BJ (cell line): ENCODE measurements at places on chromosomes 11 and 22.

DNA sequence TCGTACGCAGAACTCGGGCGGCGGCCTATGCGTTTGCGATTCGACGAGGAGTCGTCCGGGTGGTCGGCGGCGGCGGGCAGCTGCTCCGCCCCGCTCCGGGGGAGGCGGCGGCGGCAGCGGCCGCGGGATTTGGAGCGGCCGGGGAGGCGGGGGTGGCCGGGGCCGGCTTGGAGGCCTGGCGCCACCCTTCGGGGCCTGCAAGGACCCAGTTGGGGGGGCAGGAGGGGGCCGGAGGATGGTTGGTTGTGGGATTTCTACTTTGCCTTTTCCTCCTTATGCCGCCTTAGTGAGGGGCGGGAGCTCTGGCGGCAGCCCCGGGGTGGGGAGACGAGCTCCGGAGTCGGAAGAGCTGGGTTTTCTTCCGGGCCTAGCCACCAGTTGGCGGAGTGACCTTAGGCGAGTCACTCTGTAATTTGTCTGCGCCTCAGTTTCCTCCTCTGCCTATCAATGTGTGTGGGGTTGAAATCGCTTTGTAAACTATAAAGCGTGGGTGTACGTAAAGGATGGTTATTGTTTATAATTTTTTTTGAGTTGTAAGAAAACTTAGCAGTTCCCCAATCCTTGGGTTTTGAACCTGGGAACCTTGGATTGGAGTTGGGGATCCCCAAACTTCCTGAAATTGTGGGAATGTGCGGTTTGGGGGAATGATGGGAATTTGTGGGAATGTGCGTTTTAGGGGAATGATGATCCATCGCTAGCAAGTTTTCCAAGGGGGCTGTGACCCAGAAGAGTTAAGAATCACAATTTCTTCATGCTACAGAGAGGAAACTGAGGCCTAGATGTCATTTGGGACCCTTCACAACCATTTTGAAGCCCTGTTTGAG, 679 bp downstream of the TUG1 start:
- no peak for DNase-seq

DNA sequence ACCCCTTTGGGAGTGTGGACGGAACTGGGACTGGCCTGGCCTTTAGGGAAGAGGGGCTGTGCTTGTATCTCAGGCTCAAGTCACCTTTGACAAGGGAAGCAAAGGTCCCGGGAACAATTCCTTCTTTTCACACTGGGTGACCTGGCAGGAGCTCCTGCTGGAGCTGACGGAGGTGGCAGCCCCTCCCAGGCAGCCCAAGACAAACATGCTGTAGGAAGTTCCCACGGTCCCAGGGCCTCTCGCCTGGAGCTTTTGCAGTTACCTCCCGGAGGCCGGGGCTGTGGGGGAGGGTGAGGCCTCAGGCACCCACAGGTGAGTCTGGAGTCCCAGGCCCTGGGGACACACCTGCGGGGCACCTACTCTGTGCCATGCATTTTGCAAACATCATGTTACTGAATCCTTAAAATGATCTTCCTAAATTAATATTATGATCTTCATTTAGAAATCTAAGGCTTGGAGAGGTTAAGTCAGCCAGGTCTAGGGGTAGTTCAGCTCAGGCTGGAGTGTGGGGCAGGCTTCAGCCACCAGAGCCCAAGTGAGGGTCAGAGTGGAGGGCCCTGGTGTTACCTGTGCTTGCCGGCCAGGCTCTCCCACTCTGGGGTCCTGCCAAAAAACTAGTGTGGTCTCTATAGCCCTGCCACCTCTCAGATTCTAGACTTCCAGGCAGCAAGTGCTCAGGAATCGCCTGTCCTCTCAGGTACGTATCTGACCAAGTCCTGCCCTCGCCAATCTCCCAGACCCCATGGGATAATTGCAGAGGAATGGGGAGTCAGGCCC, 15.7 kb upstream of the MYEOV start:
- no peak for DNase-seq

DNA sequence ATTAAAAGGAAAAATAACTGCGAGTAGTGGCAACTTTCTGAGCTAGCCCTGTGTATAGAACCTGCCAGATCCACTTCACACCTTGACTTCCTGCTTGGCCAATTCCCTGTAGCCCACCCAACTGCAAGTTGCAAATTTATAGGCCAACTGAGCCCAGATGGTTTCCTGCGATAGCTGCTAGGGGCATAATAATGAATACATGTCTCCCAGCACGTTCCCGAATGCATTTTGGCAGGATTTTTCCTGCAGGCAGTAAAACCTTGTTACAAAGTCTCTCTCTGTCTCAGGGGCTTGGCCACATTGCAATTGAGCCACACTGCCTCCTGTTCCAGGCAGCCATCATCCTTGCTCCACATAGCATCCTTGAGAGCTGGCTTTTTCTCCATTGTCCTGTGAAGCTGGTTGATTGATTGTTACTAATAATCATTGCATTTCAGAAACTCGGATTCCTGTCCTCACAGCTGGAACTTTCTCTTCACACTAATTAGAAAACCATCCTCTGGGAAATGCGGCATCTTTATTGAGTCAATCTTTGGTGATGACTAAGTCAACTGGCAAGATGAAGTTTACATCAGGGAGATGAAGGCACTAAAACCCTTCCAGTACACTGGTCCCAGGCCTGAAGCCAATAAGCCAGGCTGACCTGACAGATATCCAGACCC, 18.6 kb upstream of the LMO2 start:
- no peak for DNase-seq

DNA sequence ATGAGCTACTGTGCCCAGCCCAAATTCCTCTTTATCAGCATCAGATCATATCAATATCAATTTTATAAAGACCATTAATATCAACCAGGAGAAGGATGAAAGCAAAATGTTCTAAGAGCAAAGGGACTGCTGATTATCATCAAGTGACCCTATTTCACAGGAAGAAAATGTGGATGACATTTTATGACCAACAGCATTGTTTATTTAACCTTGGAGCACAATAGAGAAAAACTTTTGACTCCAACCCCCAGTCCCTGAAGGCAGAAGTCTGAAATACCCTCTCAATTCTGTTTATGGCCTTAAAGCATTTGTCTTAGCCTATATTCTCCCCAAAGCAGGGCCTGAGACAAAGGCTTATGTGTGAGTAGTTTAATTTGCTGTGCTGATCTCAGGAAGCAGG, 11.3 kb upstream of the ALG8 start:
- DNase-seq, result no peak

GRCh38 chr22:36259615-36260300, 6.8 kb downstream of the APOL1 start:
- no peak for DNase-seq

DNA sequence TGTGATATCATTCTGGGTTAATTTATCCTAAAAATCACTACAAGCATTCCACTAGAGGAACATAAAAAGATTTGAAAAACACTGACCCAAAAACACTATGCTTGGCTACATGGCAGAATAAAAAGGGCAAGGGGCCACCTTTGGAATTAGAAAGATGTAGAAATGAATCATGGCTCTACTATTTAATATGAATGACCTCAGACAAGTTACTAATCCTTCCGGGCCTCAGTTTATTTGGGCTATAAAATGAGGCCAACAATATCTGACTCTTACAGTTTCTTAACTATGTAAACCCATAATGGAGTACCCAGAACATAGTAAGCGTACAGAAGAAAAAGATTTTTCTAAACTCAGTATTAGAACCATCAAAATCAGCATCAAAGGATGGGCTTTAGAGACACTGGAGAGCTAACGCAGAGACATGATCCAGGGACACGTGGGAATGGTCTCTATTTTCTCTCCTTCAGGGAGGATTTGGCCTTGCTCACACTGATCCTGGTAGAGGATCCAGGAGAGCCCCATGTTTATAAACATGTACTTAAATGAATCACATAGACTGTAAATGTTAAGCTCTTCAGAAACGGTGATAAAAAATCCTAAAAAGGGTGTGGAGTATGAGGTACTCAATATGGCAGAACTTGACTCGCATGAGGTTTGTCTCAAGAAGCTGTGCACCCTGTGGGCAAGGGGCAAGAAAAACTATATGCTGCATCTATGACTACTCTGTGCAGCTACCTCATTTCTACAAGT, 288.4 kb upstream of the PITPNB start:
- DNase-seq, result peak; percentile 45

- DNase-seq, result no peak
Measured at GRCh38 chr22:30694171-30694639, 469 bp upstream of the OSBP2 start.

- DNase-seq, result no peak
Measured at GRCh38 chr11:7418906-7419305, 66.4 kb upstream of the OLFML1 start.

GRCh38 chr11:110293389-110293788, 3.0 kb downstream of the RDX start:
- DNase-seq, result no peak

DNA sequence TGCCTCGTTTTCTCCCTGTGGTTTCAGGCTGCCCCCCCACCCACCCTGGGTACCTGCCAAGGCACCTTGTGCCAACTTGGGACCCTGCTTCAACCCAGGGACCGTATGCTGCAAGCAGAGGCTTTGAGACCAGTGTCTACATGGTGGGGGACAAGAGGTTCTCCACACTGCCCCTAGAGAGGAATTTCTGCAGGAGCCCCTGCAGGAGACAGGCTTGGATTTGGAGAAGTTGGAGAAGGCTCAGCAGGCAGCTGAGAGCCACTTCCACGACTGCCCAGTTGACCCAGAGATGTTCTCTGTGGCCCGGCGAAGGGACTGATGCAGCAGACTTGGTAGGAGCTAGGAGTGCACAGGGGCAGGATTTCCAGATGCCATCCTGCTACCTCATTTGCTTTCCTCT, 20.1 kb upstream of the NNMT start:
- no peak for DNase-seq

DNA sequence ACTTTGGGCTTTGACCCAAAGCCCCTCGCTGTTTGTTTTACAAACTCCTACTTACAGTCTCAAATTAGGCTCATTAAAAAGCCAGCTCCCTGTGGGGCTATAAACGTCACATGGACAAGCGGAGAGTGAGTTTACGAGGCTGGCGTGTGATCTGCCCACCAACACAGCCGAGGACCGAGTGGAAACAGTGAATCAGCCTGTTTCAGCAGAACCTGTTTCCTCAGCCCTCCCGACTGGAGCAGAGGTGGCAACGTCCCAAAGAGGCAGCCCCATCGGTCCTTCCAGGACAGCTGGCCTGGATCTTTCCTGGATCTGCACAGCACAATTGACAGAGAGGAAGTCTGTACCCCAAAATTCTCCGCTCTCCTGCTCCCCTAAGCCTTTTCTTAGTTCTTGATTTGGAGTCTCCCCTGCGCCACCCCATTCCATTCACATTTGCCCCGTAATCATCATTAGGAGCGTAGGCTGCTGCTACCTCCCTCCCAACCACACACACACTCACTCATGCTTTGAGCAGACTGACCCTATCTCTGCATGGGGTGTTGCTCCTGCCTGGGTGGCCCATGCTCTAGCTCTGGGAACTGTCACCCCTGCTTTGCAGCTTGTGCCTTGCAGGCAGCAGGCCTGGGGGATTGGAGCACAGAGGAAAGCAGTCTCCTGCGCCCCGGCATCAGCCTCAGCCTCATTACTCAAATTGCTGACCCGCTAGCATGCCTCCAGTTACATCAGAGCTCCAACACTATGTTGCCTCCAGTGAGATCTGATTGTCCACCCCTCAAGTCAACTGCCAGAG, 117.8 kb downstream of the NAT10 start:
- DNase-seq, result peak; percentile 62

- DNase-seq, result no peak
Measured at GRCh38 chr11:101345891-101346290, 216.3 kb upstream of the PGR start.

- no peak for DNase-seq
Measured at GRCh38 chr11:101553891-101554292, 29.9 kb downstream of the TRPC6 start.

GRCh38 chr11:82003671-82004515, 729.8 kb downstream of the FAM181B start:
- no peak for DNase-seq

GRCh38 chr11:103690356-103690755, 346.1 kb upstream of the DDI1 start:
- DNase-seq, result no peak

DNA sequence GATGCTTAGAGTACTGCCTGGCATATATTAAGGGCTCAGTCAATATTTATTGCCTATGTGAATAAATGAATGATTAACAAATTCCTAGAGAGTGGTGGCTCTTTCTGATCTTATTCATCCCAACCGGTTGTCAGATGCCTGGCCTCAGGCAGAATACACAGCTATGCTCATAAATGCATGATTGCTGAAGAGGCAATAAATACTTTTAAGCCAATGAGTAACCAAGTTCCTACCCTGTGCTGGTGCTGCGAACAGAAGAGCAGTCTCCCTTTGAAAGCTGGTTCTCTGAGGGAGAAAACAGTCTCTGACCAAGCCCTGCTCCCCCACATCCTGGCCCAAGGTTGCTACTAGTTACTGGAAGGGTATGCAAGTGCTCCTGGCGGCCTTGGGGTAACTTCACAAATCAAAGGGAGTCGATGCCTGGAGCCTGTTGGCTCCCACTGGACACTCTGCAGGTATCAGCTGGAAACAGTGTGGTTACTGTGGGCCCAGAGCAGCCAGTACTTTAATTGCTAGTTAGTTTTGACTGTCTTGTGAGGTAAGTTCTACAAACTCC, 2.8 kb downstream of the USH1C start:
- no peak for DNase-seq

DNA sequence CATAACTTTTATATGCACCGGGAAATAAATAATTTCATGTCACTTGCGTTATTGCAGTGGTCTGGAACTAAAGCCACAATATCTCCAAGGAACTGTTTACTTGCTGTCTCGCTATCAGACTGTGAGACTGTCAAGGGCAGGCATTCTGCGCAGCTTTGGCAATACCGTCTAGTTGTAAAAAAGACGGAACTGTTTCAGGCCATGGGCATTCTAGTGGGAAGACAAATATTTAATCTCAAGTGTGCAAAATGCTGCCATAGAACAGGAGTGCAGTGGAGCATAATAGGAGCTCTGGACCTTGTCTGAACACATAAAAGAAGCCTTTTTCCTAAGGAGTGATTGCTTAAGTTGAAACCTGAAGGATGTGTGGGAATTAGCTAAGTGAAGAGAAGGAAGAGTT, 53.8 kb downstream of the PACS1 start:
- no peak for DNase-seq

GRCh38 chr11:3995949-3996554, 98.5 kb upstream of the RRM1 start:
- peak; percentile 35 for DNase-seq

- no peak for DNase-seq
Measured at GRCh38 chr22:35489239-35489638, 51.4 kb upstream of the RASD2 start.

GRCh38 chr11:133659538-133660201, 127.4 kb upstream of the OPCML start:
- no peak for DNase-seq

GRCh38 chr22:32917577-32918354, 116.3 kb downstream of the TIMP3 start:
- DNase-seq, result no peak

DNA sequence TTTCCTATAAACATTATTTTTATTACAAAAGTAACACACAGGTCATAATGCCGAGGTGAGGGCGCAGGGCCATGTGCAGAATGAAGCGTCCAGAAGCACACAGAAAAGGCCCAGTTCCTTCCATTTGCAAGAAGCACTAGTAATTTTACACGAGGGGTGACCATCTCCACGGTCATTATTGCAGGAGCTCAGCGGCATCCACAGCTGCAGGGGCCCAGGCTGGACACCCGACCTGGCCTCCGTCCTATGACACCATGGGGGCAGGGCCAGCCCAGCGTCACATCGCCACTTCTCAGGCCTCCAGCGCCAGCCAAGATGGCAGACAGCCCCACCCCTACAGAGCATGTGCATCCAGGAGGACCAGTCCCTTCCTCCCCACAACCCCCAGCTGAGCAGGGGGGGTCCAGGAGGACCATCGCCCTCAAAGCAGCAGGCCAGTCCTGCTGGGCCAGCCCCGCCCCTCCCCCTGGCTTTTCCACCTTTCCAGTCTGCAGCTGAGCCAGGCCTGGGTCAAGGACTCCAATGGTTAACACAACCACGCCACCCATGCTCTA, 3.5 kb downstream of the IGF2 start:
- no peak for DNase-seq
